ENCODE measurements at places on chromosomes 7 and 10. TPM values are rescaled to one million over a fixed set of nuclear protein-coding genes. Genes with fewer than 3 reads are reported as not detected.
A peak's percentile ranks its signal among the peaks of the same experiment; 100 is the strongest.

DNA sequence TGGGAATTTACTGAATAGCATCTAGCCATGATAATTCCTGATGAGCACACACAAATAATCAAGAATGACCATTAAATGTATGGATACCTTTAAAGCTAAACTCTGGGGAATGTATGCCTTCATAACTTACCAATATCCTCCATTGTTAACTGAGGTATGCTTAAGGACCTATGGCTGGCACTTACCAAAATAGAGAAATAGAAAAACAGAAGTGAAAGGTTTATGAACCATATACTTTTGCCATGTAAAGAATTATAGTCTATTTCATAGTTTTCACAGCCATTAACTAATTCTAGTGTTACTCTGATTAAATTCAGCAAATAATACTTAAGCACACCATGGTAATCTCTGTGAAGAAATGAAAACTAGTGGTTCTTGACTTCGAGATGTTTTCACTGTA, 1360.6 kb upstream of the LRRTM3 start:
- DNase-seq: no peak

EGR2 gene
- total RNA-seq: 21.1 TPM

GRCh38 chr7:132368246-132368900, 207.9 kb downstream of the PLXNA4 start:
- no peak for DNase-seq

- DNase-seq: no peak
These were observed 411.6 kb upstream of the GALNT17 start for GRCh38 chr7:70720191-70720873.

DNA sequence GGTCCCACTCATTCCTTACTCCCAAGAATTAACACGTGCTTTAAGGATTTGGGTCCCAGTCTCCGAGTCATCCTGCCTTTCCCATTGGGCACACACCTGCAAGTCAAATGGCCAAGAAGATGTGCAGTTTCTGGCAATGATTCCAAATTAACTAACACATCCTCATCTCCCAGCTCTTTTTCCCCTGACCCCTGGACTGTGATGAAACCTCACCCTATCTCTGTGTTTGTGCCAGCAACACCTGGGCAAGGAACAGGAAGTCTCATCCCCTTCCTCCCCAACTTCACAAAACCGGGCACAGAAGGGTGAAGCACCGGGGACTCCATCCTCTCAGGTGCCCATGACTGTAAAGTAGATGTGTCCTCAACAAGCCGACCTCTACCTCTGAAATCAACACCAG, 54.8 kb downstream of the PLXNA4 start:
- no peak for DNase-seq

GRCh38 chr7:128032605-128033235, 1.5 kb upstream of the LRRC4 start:
- DNase-seq: no peak

GRCh38 chr7:38282081-38282480, 8.6 kb upstream of the TARP start:
- DNase-seq: no peak

DNA sequence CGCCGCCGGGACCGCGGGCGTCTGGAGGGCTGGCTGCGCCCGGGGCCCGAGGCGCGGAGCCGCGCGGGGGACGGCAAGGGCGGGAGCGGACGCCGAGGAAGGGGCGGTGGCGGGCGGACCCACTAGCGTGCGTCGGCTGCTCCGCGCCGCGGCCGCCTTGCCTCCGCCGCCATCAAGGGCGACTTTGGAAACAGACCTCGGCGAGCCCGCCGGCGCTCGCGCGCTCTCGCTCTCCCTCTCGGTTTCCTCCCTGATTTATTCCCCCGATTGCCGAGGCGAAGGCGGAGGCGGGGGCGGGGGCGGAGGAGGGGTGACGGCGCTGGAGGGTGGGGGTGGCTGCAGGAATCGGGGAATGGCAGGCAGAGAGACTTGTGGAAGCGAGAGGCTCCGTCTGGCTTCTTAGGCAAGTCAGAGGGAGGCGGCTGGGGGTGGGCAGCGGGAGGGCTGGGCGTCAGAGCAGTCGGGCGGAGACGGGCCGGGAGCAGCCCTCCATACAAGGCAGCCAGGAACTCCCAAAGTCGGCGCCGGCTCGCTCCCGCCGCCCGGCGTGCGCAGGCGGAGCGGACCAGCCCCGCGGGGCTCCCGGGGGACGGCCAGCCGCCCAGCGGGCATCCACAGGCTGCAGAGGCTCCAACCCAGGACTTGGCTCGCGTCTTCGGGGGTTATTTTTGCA, at the start of gene CACNA2D1:
Gene CACNA2D1, minus strand, starts transcription at position 231 of the 673 bp plus-strand sequence.
- DNase-seq: peak; percentile 92

ECHDC3 gene
- total RNA-seq: 161 TPM

GRCh38 chr10:12165036-12165435, 30.7 kb downstream of the NUDT5 start:
- no peak for DNase-seq

DNA sequence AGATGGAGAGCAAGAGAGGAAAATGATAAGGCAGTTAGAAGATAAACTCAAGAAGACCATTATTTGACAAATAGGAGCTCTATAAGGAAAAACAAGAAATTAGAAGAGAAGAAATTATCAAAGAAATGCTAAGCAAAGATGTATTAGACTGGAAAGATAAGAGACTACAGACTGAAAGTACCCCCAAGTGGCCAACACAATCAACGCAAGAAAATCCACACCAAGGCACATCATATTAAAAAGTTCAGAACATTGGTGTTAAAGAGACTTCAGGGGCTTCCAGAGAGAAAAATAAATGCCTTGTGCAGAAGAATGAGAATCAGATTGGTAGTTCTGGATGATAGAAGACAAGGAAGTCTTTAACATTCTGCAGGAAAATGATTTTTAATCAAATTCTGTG, 46.0 kb downstream of the SH2D4B start:
- DNase-seq: no peak

ACTL6B gene
- not detected for total RNA-seq

DNA sequence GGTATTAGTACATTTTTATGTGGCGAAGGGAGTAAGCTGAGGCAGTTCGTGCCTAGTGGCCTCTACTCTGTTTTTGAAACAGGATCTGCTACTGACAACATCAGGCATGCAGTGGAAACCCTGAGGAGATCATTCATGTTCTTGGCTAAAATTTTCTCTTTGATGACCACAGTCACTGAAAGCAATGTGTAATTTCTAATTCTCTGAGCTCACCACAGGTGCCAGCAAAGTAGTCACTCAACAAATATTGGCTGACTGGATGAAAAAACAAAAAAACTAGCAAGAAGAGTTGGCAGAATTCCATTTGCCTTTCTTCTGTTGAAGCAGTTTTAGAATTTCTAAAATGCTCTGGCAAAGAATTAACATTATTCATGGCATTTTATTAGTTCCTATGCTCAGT, 176.5 kb upstream of the KCTD7 start:
- no peak for DNase-seq

- DNase-seq: no peak
These were observed 5.8 kb downstream of the KIAA1217 start for GRCh38 chr10:24214762-24215161.

DNA sequence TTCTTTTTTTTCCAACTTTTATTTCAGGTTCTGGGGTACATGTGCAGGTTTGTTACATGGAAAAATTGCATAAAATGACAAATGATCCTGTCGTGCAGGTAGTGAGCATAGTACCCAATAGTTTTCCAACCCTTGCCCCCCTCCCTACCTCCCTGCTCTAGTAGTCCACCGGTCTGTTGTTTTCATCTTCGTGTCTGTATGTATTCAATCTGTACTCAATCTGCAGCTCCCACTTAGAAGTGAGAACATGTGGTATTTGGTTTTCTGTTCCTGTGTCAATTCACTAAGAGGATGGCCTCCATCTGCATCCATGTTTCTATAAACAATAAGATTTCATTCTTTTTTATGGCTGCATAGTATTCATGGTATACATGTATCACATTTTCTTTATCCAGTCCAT, 151.3 kb downstream of the C1GALT1 start:
- no peak for DNase-seq

DNA sequence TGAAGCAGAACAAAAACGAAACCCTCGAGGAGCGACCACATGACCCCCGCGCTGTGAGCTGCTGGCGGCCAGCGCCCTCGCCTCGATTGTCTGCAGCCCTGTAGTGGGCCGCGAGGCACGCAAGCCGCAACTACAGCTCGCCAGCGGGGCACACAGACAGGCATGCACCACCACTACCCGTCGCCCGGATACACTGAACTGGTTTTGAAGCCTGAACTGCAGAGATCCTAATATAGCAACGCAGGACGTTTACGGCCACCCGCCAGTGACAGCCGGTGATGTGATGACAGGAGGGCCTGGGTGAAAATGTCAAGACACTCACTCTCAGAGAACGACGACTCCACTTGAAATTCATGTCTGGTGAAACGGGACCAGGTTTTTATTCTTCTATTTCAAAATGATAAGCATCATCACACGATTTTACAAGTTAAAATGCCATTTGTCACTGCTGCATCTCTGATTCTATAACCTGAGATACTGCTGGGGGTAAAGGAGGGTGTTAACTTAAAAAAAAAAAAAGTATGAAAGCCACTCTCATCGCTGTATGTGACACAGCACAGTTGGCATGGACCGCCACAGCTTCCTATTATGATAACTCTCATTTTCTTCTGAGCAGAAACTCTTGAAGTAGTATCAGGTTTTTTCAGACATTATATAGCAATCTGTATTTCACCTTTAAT, 120.3 kb upstream of the DIP2C start:
- peak; percentile 87 for DNase-seq

DNA sequence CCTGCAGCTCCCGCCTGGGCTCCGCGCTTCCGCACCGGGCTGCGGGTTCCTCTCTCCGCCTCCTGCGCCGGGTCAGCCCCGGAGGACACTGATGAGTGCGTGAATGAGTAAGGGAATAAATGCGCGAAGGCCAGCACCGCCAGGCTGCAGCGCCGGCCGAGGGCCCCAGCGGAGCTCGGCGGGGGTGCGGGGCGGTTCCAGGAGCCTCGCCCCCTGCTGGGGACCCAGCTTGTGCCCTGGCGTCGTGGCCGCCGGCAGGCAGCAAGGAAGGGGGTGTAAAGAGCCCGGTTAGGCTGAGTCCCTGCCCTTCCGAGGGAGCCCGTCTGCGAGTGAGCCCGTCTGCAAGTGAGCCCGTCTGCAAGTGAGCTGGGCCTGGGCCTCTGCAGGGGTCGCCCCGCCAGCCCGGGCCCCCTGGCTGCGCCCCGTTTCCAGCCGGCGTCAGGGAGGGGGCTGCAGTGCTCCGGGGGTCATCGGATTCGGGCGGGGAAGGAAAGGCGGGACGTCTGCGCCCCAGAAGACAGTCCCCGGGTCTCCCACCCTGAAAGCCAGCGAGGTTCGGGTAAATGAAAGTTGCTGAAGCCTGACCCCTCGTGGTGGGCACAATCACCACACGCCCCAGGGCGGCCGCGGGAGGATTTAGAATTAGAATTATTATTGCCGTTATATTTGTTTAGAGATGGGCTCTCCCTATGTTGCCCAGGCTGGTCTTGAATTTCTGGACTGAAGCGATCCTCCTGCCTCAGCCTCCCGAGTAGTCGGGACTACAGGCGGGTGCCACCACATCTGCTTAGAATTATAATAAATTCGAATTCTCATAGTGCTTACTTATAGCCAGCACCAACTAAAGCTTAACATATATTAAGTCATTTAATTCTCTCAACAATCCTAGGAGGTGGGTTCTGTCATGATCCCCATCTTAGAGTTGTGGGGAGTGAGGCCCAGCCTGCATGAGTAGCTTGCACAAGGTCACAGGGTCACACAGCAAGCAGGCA, 8.6 kb upstream of the CRYGN start:
- peak; percentile 90 for DNase-seq

- DNase-seq: no peak
These were observed 24.6 kb downstream of the PTPRN2 start for GRCh38 chr7:158563051-158563450.

DNA sequence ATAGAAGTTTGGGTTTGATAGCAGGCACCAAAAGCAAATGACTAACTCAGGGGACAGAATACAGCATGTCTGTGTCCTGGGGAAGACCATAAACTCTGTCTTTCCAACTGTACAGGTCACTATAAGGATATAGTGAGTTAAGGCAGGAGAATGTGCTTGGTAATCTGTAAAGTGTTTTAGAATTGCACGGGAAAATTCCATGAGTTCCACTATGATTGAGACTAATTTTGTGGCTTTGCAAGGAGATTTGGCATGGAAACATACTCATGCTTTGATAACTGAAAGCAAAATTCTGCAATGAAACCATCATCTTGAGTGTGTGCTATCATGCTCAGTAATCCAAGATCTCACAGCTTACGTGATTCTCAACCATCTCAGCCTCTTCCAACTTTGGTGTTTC, 152.6 kb downstream of the PKD1L1 start:
- no peak for DNase-seq

DNA sequence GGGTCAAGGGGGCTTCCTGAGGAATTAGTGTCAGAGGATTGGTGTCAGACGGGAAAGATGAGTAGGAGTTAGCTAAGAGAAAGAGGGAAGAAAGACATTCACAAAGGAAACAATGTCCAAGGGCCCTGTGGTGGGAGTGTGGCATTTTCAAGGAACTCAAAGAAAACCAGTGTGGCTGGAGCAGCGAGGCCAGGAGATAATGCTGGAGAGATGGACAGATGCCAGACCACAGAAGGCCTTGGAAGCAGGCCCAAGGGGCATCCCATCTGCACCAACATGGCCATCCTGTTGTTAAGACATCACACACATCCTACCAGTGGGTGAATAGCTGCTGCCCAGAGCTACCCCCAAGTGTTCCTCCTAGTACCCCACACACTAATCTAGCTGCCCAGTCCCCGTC, 36.1 kb upstream of the CUL1 start:
- DNase-seq: no peak

GRCh38 chr7:22995011-22995410, 18.9 kb downstream of the HYCC1 start:
- DNase-seq: no peak

DNA sequence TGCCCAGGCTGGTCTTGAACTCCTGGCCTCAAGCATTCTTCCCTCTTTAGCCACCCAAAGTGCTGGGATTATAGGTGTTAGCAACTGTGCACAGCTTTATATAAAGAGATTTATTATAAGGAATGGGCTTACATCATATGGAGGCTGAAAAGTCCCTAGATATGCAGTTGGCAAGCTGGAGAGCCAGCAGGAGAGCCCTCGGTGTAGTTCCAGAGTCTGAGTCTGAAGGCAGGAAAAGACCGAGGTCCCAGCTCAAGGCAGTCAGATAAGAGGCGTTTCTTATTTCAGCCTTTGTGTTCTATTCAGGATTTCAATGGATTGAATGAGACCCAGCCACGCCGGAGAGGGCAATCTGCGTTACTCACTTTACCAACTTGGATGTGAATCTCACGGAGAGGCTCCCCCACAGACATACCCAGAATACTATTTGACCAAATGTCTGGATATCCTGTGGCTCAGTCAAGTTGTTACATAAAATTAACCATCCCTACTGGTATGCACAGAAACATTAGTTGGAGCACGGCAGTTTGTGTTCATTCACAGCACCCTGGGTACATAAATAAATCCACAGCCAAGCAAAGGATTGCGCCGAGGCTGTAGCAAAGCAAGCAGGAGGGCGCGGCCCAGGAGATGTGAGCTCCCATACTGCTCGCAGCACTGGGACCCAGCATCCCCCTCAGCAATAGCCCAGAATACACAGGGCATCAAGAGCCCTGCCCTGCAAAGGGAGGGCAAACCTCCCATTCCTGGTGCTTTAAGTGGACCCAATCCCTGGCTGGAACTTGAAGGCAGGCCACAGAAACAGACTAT, 158.4 kb upstream of the ZNF32 start:
- no peak for DNase-seq

GRCh38 chr10:11522821-11523245, 88.6 kb downstream of the USP6NL start:
- DNase-seq: no peak

PDZD7 gene
- total RNA-seq: 0.55 TPM

SFTPD gene
- not detected for total RNA-seq
